ENCODE measurements at places on chromosomes 4 and X.

DNA sequence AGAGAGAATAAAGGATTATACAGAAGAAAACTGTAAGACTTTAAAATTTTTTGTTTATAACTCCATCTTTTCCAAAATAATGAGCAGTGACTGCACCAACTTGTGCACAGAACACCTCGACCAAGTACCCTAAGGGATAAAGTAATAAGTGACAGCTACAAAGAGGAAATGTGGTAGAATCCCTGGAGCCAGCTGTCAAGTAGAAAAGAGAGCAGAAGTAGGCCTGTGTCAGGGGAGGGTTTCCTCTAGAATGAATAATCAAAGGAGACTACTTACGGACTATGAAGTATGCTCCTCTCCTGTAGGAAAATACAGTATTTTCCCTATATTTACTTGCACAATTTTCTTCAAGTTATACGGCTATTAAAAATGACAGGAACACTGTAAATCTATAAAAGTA lies 1.2 kb downstream of the EIF1AX start:
- DNase-seq: no peak

- no peak for DNase-seq
These were observed 2.6 kb upstream of the CPZ start for GRCh38 chr4:8589823-8590545.

DNA sequence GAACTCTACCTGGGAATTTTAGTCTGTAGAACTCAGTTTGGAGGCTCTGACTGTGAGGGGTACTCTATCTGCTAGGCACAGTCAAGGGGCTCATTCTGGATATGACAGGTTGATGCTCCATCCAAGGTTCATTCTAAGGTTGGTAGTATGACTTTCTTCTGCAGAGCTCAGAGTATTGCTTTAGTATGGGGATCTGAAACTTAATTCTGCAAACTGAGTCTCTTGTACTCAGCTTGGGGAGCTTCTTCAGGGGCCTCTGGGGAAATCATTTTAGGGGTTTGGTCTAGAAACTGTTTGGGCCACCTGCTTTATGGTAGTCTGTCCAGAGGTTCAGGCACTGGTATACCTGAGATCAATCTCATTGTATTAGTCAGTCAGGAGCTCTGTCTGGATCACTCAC lies 9.7 kb upstream of the TSR2 start:
- DNase-seq: no peak

DNA sequence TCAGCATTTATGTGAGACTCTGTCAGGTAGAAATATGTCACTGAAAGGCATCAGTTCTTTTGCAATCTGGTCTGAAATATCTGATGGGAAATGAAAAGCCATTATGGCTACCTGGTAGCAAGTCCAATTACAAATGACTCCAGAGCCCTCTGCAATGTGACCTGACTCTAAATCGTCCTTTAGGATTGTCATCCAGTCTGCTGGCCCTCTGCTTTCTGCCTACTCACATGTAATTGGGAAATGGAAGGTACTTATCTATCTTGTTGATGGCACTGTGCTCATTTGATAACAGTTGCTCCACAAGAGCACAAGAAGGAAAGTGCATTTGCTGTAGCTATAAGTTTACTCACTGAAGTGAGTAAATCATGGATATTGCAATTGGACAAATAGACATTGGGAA lies 799.8 kb downstream of the RAPGEF2 start:
- no peak for DNase-seq

DNA sequence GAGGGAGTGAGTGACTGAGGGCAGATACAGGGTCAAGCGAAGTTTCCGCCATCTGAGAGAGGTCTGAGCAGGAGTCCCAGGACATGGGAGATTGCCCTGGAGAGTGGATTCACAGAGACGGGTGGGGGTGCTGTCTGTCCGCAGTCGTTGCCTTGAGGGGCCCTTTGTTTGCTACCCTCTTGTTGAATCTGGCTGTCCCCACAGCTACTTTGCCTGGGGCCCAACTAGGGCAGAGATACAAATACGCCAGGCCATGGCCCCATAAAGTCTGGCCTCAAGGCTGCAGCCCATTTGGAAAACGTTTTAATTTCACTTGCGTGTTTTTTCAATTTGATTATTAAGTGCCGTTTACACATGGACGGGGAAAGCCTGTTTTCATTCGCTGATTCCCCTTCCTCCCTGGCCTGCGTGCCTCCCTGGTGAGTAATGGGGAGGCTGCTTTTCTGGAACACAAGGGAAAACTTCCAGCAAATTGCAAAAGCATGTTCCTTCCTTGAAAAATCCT lies 134.4 kb downstream of the SMIM20 start:
- DNase-seq: no peak

GRCh38 chr4:42074294-42074693 lies 78.2 kb downstream of the BEND4 start:
- no peak for DNase-seq

DNA sequence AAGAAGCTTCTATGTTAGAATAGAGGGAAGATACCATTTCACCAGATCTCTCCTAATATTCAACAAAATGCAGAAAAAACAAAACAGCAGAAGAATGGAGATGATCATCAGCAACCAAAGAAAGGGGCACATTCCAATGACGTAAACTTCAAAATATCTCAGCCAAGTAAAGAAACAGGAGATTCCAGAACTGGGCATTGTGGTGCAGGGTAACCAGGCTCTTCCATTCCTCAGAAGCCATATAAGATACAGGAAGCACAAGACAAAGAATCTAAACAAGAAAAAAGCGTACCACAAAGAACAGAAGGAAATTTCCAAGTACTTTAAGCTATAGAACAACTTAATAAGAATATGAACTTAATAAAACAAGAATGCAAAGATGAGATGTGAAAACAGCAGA lies 6.9 kb upstream of the ARMCX4 start:
- no peak for DNase-seq

DNA sequence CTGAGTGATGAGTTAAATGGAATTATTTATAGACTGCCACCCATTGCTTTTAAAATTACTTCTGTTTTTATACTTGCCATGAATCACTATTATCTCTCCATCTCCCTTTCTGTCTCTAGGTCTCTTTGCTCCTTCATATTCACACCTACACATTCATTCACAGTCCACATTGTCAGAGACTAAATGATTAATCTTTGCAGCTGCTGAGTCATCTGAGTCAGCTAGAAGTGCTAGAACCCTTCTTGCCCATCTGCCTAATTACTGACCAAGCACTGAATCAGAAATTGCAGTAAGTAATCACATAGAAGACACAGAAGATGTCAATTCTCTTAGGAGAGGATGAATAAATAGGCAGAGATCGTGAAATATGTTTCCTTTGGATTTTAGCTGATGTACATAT lies 31.6 kb upstream of the RPS6KA6 start:
- no peak for DNase-seq

GRCh38 chr4:14078326-14078725 lies 450.8 kb upstream of the BOD1L1 start:
- no peak for DNase-seq

GRCh38 chr4:91846233-91846632 lies 457.5 kb upstream of the GRID2 start:
- no peak for DNase-seq

Measured in GM20000 (cell line).